ENCODE measurements at places on chromosomes 13 and 19.

DNA sequence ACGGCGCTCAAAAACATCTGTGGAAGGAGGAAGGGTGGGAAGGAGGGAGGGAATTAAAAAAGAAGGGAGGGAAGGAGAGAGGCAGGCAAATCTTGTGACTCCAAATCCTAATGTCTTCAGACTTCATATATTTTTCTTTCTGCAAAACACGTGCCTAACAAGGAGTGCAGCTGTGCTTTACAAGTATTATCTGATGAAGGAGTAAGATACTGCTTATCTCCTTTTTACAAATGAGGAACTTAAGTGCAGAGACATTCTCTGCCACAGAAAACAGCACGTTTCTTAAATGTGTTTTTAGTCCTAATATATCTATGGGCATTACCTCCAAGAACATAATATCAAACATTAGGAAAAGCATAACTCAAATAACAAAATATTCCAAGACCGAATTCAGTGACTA lies 6.5 kb downstream of the FLT3 start:
- DNase-seq, result no peak

DNA sequence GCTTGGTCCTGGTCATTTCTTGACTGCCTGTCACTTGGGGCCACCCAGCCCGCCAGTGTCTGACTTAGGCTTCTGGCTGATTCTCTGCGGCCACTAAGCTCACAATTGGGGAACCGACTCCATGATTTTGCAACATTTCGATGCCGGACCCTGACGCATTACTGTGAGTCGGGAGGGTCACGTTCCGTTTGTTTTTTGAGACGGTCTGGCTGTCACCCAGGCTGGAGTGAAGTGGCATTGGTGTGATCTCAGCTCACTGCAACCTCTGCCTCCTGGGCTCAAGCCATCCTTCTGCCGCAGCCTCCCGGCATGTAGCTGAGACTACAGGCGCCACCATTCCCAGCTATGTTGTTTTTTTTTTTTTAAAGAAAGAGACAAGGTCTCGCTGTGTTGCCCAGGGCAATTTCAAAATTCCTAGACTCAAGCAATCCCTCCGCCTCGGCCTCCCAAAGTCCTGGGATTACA lies 3.2 kb upstream of the ADAT3 start:
- no peak for DNase-seq

DNA sequence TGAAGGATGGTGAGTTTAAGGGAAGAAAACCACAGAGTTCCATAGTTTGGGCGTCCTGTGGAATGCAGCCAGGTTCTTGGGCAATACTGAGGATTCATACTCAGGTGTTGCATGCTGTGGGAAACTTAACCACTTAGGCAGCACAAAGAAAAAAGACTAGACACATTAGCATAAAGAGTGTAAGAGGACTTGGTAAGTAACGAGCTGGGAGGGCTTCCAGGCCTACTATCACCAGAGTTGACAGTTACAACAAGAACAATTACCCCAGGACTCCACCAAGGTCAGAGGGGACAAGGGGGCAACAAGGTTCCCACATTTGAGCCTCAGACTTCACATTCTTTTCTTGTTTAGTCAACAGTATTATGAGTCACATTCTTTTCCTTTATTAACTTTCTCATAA lies 33.2 kb downstream of the KCTD12 start:
- no peak for DNase-seq

DNA sequence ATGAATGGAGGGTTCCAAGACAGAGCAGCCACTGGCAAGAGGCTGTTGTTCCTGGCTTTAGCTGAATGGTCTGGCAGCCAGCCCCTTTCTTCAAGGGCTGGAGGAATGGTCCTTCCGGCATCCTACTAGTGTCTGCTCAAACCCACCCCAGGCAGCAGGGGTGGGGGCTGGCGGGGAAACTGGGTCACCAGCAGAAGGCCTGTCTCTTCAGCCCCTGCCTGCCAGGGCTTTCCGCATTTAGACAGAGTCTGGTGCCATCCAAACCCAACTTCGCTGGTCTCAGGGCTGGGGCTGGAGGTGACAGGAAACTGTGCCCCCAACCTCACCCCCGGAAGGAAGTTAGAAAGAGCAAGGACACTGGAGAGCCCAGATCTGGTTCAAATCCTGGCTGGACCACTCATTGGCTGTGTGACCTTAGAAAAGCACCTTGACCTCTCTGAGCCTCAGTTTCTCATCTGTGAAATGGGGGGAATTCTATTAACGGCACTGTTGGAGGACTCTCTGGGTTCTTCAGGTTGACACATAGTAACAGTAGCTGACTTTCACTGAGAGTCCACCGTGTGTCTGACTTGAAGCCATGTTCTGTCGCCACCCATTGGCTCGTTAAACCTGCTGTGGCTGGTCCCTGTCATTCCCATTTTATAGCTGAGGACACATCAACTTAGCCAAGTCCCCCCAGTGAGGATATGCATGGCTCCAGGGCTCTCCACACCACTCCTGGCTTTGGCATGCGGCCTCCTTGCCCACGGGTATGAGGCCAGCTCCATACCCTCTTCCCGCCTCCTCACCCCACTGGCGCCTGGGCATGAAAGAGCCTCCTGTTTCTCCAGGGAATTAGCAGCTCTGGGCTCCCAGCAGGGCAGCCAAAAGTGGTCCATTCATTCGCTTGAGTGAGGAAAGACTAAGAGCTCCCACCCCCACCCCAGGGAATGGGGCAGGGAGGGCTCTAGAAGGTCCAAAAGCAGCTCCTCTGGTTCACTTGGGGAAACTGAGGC lies 2.5 kb upstream of the NR2C2AP start:
- no peak for DNase-seq

GRCh38 chr13:32629313-32629712 lies 43.1 kb downstream of the PDS5B start:
- no peak for DNase-seq

- DNase-seq, result no peak
These were observed 709 bp downstream of the DPP9 start for GRCh38 chr19:4722671-4723594.

DNA sequence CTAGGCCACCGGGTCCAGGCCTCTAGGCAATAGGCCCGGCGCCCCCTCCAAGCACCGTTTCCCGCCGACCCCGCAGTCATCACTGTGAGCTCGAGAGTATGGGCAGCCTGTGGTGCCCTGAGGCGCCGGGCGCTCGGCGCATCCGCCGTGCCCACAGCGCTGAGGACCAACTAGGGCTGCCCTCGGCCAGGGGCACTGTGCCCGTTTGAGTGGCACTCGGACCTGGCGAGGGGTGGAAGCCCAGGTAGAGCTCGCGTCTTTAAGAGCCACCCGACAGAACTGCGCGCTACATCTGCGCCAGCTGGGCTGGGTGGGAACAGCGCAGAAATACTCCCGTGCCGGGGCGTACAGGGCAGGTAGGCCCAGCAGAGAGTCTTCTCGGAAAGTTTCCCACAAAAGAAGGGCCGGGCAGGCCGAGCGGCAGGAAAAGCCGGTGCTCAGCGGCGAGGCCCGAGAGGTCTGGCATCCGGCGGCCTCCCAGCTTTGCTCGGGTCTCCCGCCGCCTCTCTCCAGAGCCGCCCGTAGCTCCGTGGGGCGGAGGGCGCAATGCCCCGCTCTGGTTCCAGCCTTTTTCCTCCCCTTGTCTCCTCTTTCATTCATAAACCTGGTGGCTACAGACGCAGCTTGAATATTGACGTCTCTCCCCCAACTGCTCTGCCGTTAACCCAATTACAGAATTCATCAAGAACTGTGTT lies 5.4 kb upstream of the SOX1 start:
- DNase-seq, result no peak

DNA sequence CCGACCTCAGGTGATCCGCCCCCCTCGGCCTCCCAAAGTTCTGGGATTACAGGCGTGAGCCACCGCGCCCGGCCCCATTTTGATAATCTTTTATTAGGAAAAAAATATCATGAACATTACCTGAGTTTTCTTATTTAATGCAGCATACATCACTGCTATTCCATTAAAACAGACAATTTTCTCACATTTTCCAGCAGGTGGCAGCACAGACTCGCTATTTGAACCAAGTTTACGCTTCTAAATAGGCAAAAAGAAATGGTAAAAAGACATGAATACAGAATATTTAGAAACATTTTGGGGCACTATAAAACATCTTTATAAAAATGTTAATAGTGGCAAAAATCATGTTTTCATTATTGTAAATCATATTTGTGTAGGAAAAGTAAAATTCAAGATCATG lies 903.1 kb downstream of the SLITRK6 start:
- DNase-seq, result no peak

DNA sequence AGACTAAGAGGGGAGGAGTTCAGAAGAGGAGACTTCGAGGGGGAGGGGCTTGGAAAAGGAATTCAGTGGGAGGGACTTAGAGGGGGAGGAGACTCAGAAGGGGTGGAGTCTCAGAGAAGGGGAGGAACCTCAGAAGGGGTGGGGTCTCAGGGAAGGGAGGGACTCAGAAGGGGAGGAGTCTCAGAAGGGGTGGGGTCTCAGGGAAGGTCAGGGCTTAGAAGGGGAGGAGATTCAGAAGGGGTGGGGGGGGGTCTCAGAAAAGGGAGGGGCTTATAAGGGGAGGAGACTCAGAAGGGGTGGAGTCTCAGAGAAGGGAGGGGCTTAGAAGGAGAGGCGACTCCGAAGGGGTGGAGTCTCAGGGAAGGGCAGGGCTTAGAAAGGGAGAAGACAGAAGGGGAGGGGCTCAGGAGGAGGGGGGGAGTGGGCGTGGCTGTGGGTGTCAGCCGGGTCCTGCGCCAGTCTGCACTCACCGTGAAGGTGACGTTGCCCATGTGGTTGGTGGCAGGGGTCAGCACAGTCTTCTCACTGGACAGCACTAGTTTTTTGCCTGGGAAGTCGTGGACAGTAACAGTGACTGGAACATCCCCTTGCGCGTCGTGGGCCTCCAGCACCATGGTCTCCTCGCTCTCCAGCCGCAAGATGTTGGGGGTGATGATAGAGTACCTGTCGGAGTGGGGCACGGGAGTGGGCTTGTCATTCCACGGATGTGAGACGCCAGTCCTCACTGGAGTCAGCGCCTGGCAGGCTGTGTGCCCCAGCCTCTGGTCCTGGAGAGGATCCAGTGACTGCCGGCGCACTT lies 1.5 kb downstream of the C3 start:
- DNase-seq, result no peak

DNA sequence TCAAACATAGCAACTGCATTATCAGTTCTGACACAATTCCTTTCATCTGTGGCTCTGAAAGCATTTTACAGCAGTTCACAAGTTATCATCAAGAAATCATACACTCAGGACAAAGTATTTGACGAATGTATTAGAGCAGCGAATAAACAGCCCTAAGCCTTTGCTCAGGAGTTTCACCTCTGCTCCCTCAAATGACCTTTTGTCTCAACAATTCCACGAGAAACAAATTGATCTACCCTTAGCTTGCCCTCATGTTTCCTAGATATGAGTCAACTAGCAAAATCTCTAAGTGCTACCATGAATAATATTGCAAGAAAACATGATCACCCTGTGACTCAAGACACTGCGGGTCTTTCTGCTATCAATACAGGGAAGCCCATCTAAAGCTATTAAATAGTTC lies 396.1 kb downstream of the EFNB2 start:
- DNase-seq, result no peak

DNA sequence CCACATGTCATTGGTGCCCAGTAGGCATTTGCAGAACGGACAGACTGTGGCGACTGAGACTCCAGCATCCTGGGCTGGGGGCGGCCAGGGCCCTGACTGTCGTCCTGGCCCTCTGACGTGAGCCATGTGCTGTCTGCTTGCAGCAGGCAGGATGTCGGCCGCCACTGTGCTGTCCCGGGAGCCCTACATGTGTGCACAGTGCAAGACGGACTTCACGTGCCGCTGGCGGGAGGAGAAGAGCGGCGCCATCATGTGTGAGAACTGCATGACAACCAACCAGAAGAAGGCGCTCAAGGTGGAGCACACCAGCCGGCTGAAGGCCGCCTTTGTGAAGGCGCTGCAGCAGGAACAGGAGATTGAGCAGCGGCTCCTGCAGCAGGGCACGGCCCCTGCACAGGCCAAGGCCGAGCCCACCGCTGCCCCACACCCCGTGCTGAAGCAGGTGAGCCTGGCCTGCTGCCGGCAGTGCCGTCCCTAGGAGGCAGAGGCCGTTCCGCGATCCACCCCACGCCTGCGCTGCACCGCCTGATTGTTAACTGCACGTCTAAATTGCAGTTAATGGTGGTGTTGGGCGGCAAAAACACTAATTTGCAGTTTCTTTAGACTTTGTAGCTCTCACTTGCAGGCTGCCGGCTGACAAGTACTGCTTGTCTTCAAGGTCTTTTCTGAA lies 14.2 kb downstream of the TSSK6 start:
- no peak for DNase-seq

- DNase-seq, result no peak
These were observed 228.7 kb downstream of the KCNRG start for GRCh38 chr13:50243931-50244330.

GRCh38 chr19:7870571-7871436 lies 3.4 kb downstream of the PRR36 start:
- DNase-seq, result peak; percentile 57

- DNase-seq, result no peak
These were observed 678 bp downstream of the ISOC2 start for GRCh38 chr19:55460670-55461258.

DNA sequence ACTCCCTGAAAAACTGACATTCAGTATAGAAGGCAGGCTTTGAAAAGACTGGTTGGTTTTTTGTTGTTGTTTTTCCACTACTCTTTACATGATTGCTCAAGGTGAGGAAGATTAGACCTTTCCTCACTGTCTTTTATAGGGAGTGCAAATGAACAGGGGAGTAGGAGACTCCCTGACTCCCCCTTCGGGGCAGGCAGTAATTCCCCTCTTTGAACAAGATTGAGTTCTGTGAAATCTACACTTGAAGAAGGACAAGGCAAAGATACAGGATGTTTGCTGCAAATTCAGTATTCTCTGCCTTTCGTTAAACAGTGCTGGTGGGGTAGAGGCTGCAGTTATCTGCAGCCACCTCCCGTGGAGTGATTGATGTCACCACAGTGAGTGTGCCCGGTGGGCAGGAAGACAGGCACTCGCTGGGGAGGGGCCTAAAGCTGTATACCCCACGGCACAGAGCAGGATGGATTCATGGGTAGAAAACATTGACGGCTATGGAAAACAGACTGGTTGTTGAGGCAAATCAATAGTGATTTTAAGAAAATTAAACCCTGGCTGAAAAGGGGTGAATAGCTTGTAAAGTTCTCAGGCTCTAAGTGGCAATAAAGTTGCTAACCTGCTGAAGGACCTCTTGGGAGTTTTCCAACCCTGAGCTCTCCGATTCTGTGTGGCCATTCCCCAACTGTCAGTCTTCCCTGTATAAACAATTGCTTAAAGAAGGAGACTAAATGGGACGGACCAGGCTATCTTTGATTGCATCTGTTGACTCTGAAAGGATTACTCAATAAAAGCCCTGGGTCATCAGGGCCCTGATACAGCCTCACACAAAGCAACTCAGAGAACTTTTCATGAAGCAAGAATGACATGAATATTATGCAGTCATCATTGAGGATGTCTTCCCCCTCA lies 308.3 kb downstream of the TBC1D4 start:
- no peak for DNase-seq

GRCh38 chr13:113146750-113147149 lies 11.7 kb upstream of the PROZ start:
- no peak for DNase-seq

DNA sequence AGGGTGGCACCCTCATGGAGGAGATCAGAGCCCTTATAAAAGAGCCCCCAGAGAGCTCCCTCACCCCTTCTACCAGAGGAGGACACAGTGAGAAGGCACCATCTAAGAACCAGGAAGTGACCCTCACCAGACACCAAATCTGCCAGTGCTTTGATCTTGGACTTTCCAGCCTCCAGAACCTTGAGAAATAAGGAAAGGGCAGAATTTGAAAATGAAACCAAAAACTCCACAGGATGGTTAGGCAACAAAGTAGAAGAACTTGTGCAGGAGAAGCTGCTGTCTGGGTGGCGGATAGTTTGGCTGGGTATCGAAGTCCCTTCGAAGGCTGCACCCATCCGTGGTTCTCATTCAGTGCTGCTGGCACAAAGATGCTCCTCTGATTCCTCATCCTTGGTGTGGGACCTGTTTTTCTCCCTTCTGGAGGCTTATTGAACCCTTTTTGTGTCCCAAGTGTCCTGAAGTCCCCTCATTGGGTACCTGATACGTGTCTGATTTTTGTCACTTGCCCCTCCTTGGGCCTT lies 130.8 kb downstream of the KDM4B start:
- DNase-seq, result no peak
